ENCODE measurements at places on chromosomes 12 and 14.
A peak's percentile ranks its signal among the peaks of the same experiment; 100 is the strongest.

- DNase-seq: peak; percentile 96
These were observed 69.6 kb downstream of the MOK start for GRCh38 chr14:102235275-102235897.

DNA sequence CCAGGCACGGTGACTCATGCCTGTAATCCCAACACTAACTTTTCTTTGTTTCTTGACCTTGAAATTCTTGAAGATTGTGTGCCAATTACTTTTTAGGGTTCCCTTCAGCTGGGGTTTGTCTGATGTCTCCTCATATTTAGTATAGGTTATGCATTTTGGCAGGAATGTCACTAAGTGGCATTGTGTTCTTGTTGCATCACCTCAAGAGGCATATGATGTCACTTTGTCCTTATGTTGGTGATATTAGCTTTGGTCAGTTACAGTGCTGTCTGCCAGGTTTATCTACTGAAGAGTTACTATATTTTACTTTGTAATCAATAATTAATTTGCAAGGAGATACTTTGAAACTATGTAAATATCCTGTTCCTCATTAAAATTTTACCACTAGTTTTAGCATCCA is 61.0 kb upstream of the BTG1 start:
- no peak for DNase-seq

DNA sequence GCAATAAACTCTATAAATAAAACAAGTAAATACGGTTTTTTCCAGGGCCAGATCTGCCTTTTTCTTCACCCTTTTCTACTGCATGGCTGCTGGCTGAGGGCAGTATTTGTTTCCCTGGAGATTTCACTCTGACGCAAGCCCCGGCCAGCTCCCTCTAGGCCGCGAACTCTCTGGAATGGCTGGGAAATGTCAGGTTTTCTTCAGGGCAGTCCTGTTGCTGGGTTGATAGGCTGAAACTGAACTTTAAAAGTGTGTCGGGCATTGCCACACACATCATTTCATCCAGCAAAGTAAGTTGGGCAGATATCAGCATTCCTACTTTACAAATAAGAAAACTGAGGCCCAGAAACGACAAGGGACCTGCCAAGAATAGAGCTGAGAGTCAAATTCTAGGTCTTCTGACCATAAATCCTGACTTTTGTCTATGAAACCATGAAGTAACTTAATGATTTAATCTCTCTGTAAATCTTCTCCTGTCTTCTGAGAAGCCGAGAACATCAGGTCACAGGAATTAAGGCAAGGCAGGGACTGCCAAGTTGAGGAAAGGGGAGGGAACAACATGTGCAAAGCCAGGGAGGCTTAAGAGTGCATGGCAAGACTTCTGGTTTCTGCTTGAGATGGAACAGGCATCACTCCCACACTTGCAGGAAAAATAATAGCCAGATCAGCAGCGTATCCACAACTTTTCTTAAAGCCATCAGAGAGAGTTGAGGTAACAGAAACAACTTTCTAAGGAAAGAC is 205.0 kb upstream of the CCDC196 start:
- no peak for DNase-seq

GRCh38 chr14:75147423-75148071 is 20.7 kb upstream of the NEK9 start:
- no peak for DNase-seq

DNA sequence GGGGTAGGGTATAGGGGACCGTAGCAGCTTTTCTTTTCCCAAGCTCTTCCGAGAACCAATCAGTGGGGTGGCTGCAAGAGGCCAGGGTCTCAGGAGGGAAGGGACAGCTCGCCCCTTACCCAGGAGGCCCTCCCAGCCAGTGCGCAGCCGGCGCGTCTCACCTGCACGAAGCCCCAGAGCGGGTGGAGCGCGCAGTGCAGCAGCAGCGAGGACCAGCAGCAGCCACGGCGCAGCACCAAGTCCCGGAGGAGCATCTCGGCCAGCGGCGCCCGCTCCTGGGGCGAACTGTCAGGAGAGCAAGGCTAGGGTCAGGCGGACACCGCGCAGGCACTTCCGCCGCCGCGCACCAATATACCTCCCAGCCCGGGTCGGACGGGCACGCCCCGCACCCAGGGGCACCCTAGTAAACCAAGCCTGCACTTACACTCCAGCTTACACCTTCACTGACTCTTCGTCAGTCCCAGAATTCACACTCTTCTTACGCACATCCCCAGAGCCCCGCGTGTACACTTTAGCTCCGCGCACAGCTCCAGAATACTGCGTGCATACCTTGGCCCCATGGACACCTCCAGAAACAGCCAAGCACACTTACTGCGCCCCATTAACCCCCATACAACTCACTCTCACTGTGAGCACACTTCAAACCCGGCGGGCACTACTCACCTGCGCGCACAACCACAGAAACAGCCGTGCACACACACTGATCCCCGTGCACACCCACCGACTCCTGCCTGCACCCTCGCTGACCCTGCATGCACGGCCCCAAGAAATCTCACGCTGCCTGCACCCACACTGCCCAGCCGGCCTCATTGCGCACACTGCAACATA is 606 bp downstream of the PRIMA1 start:
- DNase-seq: no peak

All from NCI-H1694 (cell line).